ENCODE measurements at places on chromosomes 5 and 9. TPM values are rescaled to one million over a fixed set of nuclear protein-coding genes. Genes with fewer than 3 reads are reported as not detected.

- no peak overlapping the region for H3K4me3 ChIP-seq
- no peak for DNase-seq
- no peaks in the 10 kb centered on the region for H3K4me1 ChIP-seq
- H3K36me3 ChIP-seq: no peaks in the 10 kb centered on the region
- H3K27me3 ChIP-seq: no peaks in the 10 kb centered on the region
Observed at GRCh38 chr9:76772686-76773445, 8.6 kb downstream of the PCA3 start.

GRCh38 chr5:120516805-120517204 is 52.7 kb downstream of the PRR16 start:
- H3K36me3 ChIP-seq: no peaks in the 10 kb centered on the region
- H3K4me3 ChIP-seq: no peak overlapping the region
- no peak overlapping the region for H3K27ac ChIP-seq
- H3K27me3 ChIP-seq: no peaks in the 10 kb centered on the region

DNA sequence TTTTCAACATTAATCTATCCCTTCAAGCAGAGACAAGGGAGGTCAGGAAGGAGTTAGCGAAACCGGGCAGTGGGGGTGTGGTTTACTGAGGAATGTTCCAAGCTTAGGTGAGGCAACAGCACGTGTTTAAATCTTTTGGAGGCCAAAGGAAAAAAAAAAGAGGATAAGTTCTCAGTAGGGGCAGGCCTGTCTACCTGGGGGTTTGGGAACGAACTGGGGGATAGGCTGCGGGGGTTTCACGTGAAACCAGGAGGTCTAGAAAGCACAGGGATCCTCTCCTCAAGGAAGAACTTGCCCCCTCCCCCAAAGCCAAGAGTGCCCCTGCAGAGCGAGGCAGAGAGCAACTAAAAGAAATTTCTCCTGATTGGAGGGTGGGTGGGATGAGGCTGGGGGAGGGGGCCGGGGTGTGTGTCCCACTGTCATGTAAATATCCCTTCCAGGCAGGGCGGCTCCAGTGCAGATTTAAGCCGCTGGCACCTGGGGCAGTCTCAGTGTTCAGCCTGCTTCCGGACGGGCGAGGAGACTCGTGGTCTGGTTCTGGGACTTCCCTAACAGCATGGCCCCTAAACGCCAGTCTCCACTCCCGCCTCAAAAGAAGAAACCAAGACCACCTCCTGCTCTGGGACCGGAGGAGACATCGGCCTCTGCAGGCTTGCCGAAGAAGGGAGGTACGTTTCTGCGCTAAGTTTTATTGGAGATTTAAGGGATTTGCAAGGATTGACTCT is 5.5 kb upstream of the SET start:
- no peaks in the 10 kb centered on the region for H3K36me3 ChIP-seq
- no peaks in the 10 kb centered on the region for H3K27me3 ChIP-seq
- H3K4me3 ChIP-seq: peak overlapping the region; percentile 65
- peaks cover 16% of the 10 kb centered on the region for H3K4me1 ChIP-seq
- DNase-seq: peak; percentile 86

- no peak overlapping the region for H3K27ac ChIP-seq
- H3K4me3 ChIP-seq: no peak overlapping the region
Observed at GRCh38 chr9:97808415-97808814, 44.6 kb upstream of the FOXE1 start.

DNA sequence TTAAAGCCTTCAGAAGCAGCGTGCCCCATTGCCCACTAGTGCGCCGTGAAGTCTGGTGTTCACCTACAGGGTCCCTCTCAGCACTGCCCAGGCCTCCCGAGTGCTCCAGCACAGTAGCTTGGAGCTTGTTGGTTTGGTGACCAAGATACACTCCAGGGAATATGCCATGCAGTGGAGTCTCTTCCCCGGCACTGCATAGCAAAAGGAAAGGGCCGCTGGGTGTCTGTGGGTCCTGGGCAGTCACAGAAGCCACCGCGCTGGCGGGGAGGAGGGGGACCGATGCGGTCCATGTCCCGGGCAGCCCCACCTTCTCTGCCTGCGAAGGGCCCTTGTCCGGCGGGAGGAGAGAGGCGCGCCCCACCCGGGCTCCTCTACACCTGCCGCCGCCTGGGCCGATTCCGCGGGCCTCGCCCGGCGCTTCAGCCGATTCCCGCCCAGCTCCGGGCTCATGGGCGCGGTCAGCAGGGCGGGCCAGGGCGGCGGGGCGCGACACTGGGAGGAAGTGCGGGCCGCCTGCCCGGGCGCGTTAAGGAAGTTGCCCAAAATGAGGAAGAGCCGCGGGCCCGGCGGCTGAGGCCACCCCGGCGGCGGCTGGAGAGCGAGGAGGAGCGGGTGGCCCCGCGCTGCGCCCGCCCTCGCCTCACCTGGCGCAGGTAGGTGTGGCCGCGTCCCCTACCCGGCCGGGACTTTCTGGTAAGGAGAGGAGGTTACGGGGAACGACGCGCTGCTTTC is at the start of gene SYK:
Gene SYK, plus strand, starts transcription at position 579 of the 732 bp plus-strand sequence. CDS start 42,080 bp downstream, outside the sequence.
- H3K27me3 ChIP-seq: peaks cover 37% of the 10 kb centered on the region
- H3K27ac ChIP-seq: peak within 1 kb of the TSS; percentile 78
- H3K4me3 ChIP-seq: peak within 1 kb of the TSS; percentile 41
- DNase-seq: peak; percentile 98
- peaks cover under 1% of the 10 kb centered on the region for H3K4me1 ChIP-seq

DNA sequence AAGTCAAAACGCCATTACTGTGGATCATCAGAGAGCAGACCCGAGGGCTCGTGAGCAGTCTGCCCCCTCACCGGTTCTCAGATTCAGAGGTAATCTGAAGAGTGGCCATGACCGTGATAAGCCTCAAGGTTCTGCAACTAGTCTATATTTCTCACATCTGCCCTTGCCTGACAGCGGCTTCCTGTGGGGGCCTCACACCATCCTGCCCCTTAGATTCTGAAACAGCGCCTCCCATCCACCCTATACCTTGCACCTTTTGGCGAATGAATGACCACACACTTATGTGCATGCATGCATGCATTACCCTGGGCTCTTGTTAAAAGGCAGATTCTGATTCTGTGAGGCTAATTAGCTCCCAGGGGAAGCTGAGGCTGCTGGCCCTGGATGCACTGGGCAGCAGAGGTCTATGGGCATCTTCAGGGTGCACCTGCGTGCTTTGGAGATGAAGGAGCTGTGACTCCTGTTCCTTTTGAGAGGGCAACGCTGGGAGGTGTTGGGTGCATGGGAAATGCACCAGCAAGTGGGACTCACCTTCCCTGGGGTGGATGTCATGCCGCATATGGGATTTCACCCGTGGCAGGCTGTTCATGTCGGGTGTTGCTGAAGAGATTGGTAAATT is 7.8 kb upstream of the GADD45G start:
- H3K4me1 ChIP-seq: no peaks in the 10 kb centered on the region
- H3K27ac ChIP-seq: no peak overlapping the region

DNA sequence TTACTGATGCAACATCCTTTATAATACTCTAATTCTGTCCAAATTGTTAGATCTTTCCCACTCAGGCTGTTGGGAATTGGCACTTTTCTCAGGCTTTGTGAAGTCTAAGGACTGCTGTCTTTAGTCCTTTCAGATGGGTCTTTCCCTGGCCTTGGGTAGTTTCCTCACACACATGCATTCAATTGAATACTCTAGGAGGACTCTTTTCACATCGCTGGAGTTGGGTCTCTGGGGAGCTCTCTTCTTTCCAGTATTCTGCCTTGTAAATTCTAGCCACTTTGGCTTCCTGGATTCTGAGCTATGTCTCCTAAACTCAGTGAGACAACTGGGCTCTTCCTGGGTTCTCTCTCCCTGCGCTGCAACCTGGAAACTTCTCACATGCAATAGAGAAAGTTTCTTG is 215.5 kb downstream of the SNX18 start:
- H3K36me3 ChIP-seq: no peaks in the 10 kb centered on the region
- no peaks in the 10 kb centered on the region for H3K27me3 ChIP-seq
- no peak for DNase-seq
- no peak overlapping the region for H3K4me3 ChIP-seq

DNA sequence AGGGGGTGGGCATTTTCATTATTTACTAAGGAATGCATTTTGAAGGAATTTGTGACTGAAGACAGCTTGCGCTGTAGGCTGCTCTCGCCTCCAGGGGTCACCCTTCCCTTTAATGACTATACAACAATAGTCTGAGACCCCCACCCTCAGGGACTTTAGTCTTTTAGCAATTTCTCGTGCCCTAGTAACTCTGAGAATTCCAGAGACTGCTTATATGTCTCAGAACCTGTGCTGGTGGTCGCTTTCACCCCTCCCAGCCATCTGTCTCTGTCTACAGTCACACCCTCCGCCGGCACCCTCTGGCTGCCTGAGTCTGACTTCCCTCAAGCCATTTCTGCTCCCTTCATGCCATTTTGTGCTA is 671.4 kb downstream of the NR2F1-AS1 start:
- no peak overlapping the region for H3K27ac ChIP-seq
- H3K36me3 ChIP-seq: no peaks in the 10 kb centered on the region
- H3K4me1 ChIP-seq: no peaks in the 10 kb centered on the region
- no peak overlapping the region for H3K4me3 ChIP-seq
- DNase-seq: peak; percentile 57

DNA sequence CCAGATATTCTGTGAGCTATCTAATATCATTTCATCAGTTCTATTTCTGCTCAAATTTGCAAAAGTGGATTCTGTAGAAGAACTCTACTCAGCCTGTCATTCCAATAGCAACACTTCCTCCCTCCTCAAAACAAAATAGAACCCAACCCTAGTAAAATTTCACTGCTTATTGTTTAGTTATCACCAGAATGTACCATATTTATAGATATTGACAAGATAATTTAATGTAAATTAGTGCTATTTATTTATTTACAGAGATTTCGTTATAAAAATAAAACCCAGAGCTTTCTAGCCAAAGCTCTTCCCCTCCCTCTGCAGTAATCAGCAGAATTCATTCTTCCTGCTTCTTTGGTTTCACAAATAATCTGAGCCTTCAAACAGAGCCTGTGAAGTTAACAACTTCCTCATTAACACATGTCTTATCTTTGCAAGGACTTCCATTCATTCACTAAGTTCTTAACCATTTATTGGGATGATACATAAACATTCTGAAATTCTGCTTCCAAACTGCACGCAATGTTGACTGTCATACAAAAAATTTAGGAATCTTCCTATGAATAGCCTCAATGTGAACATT is 73.7 kb upstream of the PJA2 start:
- no peaks in the 10 kb centered on the region for H3K27me3 ChIP-seq
- H3K36me3 ChIP-seq: no peaks in the 10 kb centered on the region
- H3K27ac ChIP-seq: no peak overlapping the region
- H3K4me3 ChIP-seq: no peak overlapping the region
- peaks cover 22% of the 10 kb centered on the region for H3K4me1 ChIP-seq
- no peak for DNase-seq

DNA sequence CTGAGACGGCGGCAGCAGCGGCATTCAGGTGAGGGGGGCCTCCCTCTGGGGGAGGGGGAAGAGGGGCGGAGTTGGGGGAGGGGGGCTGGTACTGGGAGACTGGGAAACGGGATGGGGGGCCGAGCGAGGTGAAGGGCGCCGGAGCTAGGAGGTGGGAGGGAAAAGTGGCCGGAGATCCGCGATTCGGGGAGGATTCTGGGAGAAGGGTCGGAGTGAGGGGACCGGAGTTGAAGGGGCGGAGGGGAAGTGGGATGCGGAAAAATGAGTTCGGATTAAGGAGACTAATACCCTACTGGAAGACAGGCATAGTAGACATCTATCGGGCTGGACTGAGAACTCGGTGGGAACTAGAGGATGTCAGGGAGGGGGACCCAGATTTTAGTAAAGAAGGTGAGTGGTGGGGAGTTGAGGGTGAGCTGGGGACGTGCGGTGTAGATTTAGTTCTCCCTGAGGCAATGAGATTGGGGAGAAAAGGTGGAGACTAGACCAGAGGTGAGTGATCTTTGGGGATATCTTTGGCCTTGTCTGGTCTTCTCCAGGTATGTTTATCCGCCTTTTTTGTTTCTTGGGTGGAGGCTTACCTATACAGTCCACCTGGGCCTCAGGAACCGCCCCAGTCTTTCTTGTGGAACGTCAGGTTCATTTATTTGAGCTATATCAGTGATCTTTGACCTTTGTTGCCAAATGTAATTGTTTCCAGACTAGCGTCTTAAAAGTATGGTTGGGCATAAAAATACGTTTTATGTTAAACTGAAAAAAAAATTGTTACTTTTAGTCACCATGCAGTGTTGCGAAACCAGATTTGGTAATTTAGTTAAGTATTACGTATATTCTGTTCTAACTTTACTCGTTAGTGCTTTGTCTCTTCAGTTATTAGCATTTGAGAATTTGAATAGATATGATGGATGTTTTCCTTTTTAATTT is 632 bp downstream of the UBAP1 start:
- H3K4me3 ChIP-seq: peak overlapping the region; percentile 65
- H3K4me1 ChIP-seq: peaks cover 42% of the 10 kb centered on the region
- no peak for DNase-seq

- DNase-seq: no peak
- peaks cover 9% of the 10 kb centered on the region for H3K4me1 ChIP-seq
- peak overlapping the region; percentile 87 for H3K4me3 ChIP-seq
- H3K36me3 ChIP-seq: no peaks in the 10 kb centered on the region
Observed at GRCh38 chr5:134370311-134370870, 978 bp upstream of the UBE2B start.

DNA sequence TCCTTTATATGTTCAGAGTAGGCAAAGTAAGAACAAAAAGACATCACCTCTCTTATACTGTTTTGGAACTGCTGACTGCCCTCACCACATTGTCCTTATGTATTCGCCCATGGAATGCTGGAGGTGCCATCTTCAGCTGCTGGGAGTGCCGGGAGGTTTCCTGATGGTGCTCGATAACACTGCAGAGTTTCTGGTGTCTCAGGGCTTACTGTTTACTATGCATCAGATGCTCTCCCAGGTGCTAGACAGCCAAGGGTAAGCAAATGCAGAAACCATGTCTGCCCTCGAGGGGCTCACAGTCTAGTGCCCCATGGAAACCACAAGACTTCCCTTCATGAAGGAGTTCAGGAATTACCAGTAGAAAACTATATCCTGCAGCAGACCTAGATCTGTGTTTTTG is 70.1 kb upstream of the SMIM23 start:
- H3K27ac ChIP-seq: no peak overlapping the region
- H3K36me3 ChIP-seq: no peaks in the 10 kb centered on the region
- no peaks in the 10 kb centered on the region for H3K4me1 ChIP-seq
- no peak for DNase-seq
- H3K4me3 ChIP-seq: no peak overlapping the region
- H3K27me3 ChIP-seq: no peaks in the 10 kb centered on the region

- H3K36me3 ChIP-seq: no peaks in the 10 kb centered on the region
- no peak overlapping the region for H3K27ac ChIP-seq
- DNase-seq: no peak
- H3K4me3 ChIP-seq: no peak overlapping the region
Observed at GRCh38 chr5:73278693-73279092, 105.7 kb downstream of the TMEM174 start.

DNA sequence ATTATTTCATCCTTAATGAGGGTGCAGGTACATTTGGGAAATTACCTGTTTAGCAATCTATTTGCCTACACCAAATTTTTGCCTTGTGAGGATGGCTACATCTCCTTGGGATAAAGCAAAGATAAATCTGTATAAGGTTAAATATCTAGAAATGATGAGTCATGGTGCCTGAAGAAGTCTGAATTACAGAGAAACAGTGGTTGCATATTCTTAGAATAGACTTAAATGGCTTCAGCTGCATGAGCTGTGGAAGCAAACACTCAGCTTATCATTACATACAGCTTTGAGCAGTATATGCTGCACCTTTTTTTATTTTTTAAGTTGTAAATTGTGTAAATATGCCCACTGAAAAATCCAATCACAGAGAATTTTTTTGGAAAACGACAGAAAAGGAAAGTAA is 153.5 kb downstream of the RAPGEF6 start:
- H3K4me1 ChIP-seq: no peaks in the 10 kb centered on the region
- no peak for DNase-seq
- H3K27me3 ChIP-seq: no peaks in the 10 kb centered on the region
- no peak overlapping the region for H3K4me3 ChIP-seq
- H3K36me3 ChIP-seq: no peaks in the 10 kb centered on the region

GALT gene
- 42.8 TPM for total RNA-seq

TRAF2 gene
- 17.2 TPM for total RNA-seq

DDX4 gene
- not detected for total RNA-seq

SHC3 gene
- 12.7 TPM for total RNA-seq

DND1 gene
- 0.71 TPM for total RNA-seq

ALDOB gene
- total RNA-seq: not detected

BARX1 gene
- total RNA-seq: not detected

TAS2R1 gene
- not detected for total RNA-seq

All from left lung (tissue), 14 donors.